ENCODE measurements at places on chromosomes 13 and 19.

DNA sequence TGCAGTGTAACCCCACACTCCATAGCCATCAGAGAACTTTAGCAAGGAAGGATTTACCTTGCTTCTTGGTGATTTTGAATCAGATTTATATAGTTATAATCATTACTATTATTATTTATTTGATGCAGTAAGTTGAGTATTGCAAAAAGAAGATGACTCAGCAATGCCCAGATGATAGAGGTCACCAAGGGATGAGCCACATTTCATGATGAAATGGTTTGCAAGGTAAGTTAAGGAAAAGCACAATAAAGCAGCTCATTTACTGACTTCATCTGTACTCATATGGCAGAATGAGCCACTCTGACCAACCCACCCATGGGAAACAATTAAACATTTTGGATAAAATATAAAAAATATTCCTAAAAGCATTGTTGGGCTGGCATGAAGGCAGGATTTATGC lies 59.1 kb downstream of the AKAP11 start:
- DNase-seq: no peak

DNA sequence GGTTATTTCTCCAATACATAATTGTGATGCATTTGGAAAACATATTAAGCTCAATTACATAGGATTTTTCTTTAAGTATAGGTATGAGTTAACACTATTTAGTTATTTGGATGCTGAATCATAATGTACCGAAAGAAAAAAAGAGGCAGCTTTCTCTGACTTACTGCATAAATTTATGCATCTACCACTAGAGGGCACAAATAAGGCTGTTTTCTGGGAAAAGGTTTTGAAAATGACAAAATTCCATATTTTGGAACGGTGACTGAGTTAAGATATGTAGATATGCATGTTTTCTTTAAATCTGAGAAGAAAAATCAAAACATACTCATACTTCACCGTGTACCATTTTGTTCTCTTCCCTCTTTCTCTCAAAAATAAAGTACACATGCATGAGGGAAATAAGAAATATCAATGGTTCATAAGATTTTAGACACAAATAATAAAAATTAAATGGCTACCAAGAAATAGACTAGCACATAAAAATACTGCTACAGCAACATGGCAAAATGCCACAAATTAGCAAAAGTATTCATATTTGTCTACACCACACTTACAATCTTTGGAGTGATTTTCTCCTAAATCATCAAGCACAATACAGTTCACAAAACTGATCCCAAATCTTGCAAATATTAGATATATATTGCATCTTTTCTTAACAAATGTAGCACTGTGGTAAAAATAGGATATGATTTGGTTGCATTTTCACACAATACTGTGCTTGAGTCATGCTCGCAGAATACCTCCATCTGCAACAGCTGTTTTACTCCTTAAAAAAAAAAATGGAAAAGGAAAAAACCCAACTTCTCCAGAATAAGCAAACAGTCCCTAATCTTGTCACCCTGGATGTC lies 260.0 kb downstream of the FGF14 start:
- no peak for DNase-seq

GRCh38 chr13:45584816-45585215 lies 30.7 kb downstream of the ERICH6B start:
- no peak for DNase-seq

GRCh38 chr13:41137951-41138350 lies 5.3 kb upstream of the KBTBD6 start:
- DNase-seq: no peak

GRCh38 chr19:342801-343421 lies 1.7 kb downstream of the MIER2 start:
- DNase-seq: no peak

- DNase-seq: no peak
These were observed 30.8 kb upstream of the RFC3 start for GRCh38 chr13:33787051-33787591.

GRCh38 chr13:98462946-98463345 lies 114.0 kb downstream of the STK24 start:
- DNase-seq: no peak

DNA sequence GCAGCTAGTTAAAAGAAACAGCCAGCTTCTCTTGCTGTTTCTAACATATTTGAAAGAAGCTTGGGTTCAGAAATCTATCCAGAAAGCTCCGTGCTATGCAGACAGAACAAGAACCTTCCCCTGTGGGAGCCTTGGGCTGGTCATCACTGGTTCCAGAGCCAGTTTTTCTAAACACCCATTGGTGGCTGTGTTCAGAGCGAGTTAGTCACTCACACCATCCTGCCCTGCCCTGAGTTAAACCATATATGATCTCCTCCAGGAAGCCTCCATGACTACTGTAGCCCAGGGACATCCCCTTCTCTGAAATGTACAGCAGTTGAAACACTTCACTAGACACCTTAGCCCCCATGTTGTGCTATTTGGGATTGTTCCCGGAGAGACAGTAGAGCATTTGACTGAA lies 200.8 kb upstream of the SGCG start:
- DNase-seq: no peak

DNA sequence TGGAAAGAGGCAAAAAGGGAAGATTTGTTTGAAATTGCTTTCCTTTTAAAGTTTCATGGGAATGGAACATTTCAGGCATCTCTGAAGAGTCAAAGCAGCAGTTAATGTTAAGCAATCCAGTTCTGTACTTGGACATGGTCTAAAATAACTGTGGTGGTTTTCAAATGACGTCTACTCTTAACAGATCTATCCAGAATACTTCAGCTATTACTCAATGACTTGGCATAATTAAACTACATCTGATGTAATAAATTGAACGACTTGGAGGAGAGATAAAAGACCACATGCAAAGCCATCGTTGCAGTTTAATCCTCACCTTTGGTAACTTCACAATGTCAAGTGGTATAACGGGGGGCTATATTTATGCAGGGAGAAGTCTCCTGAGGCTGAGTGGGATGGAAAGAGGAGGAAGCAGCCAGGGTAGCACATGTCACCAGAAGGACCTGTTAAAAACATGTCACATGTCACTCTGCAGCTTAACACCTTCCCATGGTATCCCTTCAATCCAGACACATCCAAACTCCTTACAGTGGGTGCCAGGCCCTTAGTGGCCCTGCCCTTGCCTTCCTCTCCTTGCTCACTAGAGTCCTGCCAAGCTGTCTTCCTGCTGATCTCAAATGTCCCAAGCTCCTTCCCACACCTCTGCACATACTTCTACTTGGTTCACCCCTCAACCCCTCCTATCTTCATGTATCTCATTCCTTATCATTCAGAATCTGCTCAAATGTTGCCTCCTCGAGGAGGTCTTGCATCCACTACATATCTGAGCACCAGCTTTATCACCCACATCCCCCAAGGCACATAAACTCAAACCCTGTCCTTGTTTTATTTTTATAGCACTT lies 327.8 kb downstream of the SUCLA2 start:
- DNase-seq: no peak

GRCh38 chr19:2207991-2208860 lies 27.9 kb downstream of the PLEKHJ1 start:
- DNase-seq: peak; percentile 68

DNA sequence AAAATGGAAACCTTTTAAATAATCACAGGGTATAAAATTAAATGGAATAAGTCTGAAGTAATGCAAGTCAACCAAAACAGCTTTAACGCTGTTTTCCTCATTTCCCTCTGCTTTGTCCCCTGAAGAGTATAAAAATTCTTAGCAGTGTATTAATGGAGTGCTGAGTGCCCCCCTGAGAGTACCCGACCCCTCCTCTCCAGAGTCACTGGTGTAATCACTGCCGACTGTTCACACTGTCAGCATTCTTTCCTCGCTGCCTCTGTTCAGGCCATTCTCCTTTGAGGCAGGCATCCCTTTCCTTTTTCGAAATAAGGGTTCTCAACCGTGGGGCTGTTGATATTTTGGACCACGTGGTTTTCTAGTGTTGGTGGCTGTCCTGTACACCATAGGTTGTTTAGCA lies 146.9 kb upstream of the SLC10A2 start:
- DNase-seq: peak; percentile 18

GRCh38 chr13:34257966-34258365 lies 440.0 kb downstream of the RFC3 start:
- DNase-seq: no peak

DNA sequence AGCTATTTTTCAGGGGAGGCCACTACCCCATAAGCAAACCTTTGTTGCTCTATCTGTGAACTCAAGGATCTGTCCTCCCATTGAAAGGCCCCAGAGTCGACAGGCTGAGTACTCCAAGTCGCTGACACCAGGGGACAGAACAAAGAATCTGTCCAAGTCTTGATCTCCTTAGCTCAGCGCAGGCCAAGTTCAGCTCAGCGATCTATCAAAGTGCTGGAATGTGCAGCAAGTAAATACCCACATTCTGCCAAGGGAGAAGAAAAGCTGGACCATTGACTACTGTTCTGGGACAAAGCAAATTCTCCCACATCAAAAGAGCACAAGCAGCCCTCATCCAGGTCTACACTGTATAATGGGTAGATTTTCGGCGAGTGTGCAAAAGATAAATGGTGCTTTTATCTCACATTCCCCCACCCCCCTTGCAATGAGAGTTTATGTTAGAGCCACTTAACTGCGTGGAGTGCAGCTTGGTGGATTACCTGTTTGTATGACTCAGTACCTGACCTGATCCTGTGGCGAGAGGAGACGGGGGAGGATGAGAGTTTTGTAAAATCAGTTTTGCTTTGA lies 391.7 kb upstream of the SGCG start:
- no peak for DNase-seq

GRCh38 chr19:18939922-18940768 lies 872 bp downstream of the HOMER3 start:
- peak; percentile 77 for DNase-seq

DNA sequence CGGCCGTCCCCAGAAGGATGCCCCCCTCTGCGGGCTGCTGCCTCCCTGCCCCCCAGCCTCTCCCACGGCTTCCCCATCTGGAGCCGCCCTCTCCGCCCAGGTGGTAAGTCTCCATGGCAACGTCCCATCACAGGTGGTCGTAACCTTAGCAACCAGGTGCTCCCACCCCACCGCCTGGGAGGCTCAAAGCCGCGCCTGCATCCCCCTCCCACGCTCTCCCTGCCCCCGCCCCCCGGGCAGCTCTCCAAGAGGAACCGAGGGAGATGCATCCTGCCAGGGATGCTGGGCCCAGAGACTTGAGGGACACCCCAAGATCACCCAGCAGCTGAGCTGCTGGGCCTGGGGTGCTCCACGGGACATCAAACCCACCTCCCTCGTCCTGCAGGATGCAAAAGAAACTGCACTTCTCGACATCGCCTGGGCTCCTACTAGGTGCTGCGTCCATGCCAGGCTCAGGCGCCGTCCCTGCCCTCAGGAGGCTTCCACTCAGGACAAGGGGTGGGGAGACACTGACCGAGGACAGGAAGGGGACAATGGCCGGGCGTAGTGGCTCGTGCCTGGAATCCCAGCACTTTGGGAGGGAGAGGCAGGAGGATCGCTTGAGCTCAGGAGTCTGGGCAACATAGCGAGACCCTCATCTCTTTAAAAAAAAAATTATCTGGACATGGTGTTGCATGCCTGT lies 5.0 kb upstream of the LINGO3 start:
- DNase-seq: no peak

GRCh38 chr13:39810091-39810877 lies 154.8 kb downstream of the COG6 start:
- no peak for DNase-seq

DNA sequence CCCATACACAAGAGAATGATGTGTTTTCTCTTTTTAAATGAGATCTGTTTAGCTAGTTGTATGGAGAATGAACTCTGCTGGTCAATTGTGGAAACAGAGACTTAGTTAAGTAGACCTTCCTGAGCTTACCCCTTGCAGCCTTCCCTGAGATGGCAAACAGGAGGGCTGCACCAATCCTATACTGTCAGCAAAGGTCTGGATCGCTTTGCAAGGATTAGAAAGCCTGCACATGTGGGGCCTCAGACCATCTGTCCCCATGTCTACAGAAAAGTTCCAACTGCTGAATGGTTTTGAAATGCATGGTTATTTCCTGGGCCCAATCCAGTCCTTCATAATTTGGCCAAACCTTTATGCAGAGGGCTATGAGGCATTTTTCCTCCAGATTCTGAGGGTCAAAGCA lies 183.9 kb upstream of the SLC10A2 start:
- no peak for DNase-seq

DNA sequence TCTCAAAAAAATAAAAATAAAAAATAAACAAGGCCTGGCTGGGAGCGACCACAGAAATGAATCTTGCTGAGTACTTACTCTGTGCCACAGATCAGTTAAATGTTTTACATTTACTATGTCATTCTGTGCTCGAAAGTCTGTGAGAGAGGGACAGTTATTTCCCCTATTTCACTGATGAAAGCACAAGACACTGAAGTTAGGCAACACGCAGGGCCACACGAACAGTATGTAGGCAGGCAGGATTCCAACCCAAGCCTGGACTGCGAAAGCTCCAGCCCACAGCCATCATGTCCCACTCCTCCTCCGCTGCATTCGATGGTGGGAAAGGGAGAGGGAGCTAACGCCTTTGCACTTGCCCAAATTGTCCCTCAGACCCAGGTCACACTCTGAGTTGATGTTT lies 34.2 kb downstream of the RUBCNL start:
- no peak for DNase-seq

DNA sequence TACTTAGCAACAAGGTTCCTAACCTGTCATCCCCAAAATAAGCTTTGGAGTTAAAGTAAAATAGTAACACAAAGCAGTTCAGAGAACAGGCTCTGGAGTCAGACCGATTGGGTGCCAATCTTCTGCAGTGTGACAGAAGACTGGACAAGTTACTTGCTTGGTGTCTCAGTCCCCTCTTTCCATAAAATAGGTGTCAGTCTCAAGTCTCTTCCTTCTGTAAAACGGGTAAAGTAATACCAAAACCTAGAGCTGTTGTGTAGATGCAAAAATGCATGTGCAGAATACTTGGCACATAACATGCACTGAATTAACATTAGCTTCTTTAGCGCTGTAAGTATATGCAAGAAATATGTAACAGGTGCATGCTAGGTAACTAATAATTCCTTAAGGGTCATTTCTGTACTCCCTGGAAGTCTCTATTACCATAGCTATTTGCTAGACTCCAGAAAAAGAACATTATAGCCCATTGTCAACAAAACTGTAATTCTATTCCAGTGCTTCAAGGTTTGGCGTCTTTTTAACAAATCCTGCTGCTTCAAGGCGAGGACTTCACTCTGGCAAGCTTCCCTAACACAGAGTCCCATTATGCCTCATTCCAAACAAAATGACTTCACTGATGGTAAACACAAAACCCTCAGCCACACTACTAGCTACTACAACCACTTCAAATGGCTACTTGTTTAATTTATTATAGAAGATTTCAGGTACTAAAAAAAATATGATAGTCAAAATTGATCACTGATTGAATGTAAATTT lies 32.8 kb downstream of the ELF1 start:
- DNase-seq: no peak

- peak; percentile 99 for DNase-seq
These were observed 479 bp upstream of the CALM3 start for GRCh38 chr19:46600384-46601317.

- DNase-seq: no peak
These were observed 4.2 kb upstream of the RASA3 start for GRCh38 chr13:114136576-114136975.

- DNase-seq: no peak
These were observed 209.3 kb downstream of the LACC1 start for GRCh38 chr13:44088991-44089413.

GRCh38 chr19:39463403-39463802 lies 17.2 kb upstream of the TIMM50 start:
- no peak for DNase-seq

- no peak for DNase-seq
These were observed 530.0 kb upstream of the ARGLU1 start for GRCh38 chr13:107097916-107098315.

GRCh38 chr19:14015524-14016035 lies 9.5 kb upstream of the RFX1 start:
- DNase-seq: no peak

GRCh38 chr13:34352958-34353357 lies 535.0 kb downstream of the RFC3 start:
- no peak for DNase-seq

Data from nephron progenitor cell (in vitro differentiated cells).